ENCODE measurements at places on chromosomes 1 and 21.

DNA sequence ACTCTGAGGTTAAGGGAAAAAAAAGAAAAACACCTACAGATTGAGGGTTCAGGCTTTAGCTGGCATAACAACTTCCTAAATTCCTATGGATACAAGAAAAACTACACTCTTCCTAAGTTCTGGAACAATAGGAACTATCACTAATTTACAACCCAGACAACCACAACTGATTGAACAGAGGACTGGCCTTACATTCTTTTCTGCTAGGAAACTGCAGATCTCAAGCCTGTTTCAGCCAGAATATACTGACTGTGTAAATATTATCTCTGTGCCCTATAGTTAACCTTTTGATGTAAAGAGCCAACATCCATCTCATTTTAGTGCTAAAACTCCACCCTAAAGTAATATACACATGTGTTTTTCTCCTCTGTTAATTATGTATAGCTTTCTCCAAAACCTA is 1186.5 kb upstream of the TMPRSS15 start:
- DNase-seq: no peak

DNA sequence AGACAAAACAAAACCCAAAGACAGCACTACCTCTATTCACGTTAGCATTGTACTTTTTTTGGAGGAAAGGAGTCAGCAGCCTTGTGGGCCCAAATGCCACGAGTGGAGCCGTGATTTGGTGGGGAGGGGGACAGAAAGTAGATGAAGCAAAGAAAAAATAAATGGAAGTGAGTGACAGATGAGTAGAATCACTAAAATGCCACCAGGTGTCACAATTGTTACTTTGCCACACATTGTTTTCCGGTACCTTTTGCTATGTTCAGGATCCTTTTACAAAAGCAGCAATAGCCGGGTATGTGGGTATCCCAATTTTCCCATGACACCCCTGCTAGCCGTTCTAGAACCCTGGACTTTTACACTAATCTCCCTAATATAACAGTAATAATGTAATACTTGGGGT is 85.0 kb upstream of the AK4 start:
- DNase-seq: no peak

GRCh38 chr1:16007671-16008341 is 3.8 kb downstream of the SRARP start:
- DNase-seq: no peak

DNA sequence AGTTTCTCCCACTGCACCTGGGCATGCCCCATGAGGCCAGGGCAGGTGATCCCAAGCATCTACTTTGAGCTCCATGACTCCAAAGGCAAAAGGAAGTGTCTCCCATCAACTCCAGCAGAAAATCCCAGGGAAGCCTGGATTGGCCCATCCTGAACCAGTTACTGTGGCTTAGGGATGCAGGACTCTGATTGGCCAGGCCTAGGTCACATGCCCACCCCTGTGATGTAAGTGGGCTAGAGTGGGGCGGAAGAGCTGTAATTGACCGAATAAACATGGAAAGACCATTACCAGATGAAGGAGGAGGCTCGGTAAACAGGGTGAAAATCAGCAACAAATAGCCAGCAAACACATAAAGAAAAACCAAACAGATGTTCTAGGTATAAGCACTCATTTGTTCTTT is 45.2 kb downstream of the MATN1 start:
- DNase-seq: no peak

DNA sequence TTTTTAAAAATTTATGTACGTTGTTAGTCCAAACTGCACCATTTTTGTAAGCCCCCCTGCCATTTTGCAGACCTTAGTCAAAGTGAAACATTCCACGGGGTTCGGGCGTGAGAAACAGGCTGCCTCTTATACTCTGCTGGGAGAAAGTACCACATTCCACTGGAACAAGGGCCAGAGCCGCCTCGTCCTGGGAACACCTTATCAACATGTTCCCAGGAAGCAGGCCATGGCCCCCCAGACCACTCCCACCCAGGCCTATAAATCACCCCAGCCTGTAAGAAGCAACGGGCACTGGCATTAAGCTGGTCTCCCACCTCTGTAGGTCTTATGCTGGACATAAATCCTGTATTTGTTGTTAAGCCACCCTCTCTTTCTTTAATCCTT is 854 bp upstream of the ZRANB2 start:
- DNase-seq: no peak

DNA sequence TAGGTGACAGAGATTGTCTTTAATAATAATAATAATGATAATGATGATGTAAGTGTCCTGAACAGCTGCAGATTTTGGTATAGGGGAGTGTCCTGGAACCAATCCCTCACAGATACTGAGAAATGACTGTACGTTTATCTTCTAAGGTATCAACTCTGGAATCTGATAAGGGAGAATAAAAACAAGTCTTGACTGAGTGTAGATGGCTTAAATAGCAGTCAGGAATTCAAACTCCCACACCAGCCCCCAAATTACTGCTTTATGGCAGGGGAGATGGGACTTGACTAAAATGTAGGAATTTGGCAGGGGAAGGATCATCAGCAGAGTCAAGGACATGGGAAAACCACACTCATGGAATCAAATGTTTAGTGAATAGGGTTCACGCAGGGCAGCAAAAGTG is 6.1 kb upstream of the VHLL start:
- no peak for DNase-seq

GRCh38 chr1:54500107-54500431 is 48.0 kb upstream of the ACOT11 start:
- DNase-seq: no peak

DNA sequence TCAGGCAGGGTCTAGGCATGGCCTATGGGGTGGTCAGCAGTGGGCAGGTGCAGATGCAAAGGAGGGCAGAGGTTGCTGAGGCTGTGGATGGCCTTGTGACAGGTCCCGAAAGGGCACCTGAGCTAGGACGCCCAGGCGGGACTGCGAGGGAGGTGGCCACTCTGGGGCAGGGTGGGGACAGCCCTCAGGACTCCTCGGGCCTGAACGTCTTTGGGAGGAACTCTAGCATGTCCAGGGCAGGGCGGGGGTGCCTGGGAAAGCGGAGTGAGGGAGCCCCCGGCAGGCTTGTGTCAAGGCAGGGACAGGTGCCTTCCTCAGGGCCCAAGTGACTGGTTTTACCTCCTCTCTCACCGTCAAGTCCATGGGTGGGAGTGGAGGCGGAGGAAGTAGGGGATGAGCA is 125.4 kb upstream of the WNT4 start:
- DNase-seq: no peak

DNA sequence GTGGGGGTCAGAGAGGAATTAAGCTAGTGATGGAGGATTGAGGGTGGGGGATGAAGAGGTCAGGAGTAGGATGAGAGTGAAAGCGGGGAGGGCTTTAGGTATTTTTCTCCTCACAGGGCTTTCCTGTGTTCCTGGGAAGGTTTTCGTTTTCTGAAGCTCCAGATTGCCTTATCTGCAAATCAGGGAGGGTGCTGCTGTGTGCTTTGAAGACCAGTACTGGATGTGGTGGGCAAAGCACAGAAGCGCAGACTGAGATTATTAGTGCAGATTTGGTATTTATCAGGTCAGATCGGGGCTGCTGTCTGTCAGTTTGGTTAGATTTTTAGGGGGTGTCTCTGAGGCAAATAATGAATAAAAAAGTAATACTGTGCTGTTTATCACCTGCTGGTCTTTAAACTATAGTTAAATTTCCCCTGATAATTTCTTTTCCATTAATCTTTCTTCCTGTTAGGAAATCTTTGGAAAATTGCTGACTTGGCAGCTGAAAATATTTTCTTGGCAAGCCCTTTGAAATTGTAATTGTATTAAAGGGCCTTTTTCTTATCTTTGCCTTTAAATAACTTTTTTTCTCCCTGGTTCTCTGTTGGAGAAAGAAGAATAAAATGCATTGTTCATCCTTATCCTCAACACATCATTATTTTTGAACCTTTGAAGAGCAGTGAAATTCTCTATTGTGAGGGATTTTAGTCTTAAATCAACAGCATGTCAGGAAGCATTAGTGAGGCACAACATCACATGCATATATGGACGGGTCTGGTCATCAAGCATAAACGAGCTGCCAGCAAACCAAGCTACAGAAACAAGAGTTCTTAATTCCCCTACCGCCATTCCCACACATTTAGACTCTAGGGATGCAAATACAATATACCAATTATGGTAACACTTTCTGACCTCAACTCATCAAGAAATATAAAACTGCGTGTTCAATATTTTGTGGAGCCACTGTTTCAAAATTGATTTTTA is 139.6 kb downstream of the S1PR1 start:
- DNase-seq: no peak

DNA sequence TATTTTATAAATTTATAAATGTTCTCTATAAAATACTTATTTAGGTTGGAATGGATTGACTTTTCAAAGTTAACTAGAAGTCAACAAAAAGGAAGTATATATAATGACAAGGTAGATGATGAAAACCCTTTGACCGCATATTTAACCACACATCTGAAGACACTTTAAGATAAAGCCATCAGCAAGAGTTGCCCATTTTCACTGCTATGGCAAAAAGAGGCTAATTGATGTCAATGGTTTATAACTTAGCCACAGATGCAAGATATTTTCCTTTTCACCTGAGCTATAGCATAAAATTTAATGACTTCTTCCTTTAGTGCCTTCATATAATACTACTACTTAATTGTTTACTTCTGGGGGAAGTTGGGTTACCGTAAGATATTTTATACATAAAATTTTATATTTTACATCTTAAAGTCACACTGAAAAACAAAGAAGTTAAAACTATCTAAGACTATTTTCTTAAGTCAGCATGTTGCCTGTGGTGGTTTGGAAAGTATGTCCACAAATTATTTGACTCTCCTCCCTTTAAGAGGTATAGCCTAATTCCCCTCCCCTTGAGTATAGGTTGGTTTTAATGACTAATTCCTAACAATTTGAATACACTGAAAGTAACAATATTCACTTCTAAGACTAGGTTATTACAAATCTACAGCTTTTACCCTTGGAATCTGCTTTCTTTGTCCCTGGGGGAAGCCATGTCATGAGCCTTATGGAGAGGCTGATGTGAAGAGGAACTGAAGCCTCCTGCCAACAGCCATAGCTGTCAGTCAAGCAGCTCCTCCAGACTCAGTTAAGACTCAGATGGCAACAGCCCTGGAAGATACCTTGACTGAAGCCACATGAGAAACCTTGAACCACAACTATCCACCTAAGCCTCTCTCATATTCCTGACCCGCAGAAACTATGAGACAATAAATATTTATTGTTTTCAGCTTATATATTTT is 40.3 kb upstream of the LRRC8B start:
- no peak for DNase-seq

GRCh38 chr1:55689800-55690199 is 474.6 kb upstream of the USP24 start:
- no peak for DNase-seq

GRCh38 chr21:33774551-33774950 is 132.2 kb downstream of the ITSN1 start:
- no peak for DNase-seq

DNA sequence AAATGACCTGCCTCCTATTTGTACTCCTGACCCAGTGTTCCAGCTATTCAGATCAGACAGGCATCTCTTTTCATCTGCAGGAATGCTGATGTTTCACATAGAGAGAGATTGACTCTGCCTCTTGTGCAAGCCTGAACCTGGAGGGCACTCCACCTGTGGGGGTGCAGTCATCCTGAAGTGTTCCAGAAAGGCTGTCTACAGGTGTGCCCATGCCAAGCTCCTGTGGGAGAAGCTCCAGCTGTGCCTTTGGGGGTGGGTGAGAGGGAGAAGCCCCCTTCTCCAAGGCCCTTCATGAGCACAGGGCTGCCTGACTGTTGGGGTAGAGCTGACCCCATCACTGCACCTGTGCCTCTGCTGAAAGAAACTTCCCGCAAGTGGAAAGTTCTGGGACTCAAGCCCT is 22.8 kb downstream of the IFI44 start:
- DNase-seq: no peak

GRCh38 chr1:24769656-24770651 is 24.7 kb downstream of the CLIC4 start:
- DNase-seq: peak; percentile 93

GRCh38 chr1:210596641-210597040 is 267.9 kb downstream of the HHAT start:
- no peak for DNase-seq

DNA sequence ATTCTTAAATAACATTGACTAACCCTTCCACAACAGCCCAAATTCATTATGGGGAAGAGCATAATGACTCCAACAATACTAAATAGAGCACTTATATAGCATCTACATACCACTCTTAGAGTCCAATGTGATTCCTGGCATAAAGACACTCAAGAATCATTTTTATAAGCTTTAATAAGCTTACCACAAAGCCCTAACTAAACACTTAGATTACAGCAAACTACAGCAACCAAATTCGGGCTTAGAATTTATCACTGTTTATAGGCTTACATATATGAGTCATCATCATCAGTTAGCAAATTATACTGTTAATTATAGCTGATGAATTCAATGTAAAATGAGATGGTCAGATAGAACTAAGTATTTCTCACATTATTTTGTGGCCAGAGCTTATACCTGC is 7.3 kb downstream of the SCYL3 start:
- DNase-seq: no peak

GRCh38 chr1:67148516-67149178 is 13.9 kb upstream of the C1orf141 start:
- DNase-seq: no peak

- no peak for DNase-seq
Measured at GRCh38 chr1:60963167-60963940, 119.0 kb upstream of the NFIA start.

DNA sequence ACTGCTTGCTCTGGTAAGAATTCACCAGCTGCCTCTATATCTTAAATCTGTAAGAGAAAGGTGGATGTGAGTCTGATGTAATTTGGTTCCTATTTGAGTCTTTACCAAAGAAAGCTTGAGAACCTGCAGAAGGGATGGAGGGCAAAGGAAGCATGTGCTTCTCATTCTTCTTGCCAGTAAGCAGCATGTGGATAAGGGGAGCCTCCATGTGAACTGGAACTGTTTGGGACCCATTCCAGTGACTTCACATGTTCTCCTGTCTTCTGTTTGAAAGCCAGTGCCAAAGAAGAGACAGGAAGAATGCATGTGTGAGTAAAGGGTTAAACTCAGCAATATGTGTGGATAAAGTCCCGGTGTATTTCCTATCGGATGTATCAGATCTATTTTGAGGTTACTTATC is 119.6 kb upstream of the ADGRL2 start:
- peak; percentile 28 for DNase-seq

GRCh38 chr1:228231189-228231588 is 23.3 kb downstream of the OBSCN start:
- DNase-seq: no peak

DNA sequence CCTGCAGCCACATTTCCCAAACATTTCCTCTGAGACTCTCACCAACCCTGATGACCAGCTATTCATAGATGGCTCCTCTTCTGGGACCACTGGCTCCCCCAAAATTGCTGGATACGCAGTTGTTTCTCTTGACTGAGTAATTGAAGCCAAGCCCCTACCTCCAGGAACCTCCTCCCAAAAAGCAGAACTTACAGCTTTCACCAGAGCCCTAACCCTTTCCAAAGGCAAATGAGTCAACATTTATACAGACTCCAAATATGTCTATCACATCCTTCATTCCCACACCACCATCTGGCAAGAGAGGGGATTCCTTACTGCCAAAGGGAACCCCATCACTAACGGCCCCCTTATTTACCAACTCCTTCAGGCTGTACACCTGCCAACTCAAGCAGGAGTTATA is 20.3 kb upstream of the CA6 start:
- no peak for DNase-seq

Measured in AG10803 (cell line).